Placental pericyte (primary cell): ENCODE measurements at places on chromosomes 2 and 18. TPM values are rescaled to one million over a fixed set of nuclear protein-coding genes. Genes with fewer than 3 reads are reported as not detected.

OSBPL6 gene
- total RNA-seq = 0.22 and 3.0 TPM in 2 replicates

BCL2 gene
- 2.8 and 3.0 TPM in 2 replicates for total RNA-seq

CCDC150 gene
- 3.7 and 18.6 TPM in 2 replicates for total RNA-seq

CHRNA1 gene
- 0.66 and 3.1 TPM in 2 replicates for total RNA-seq

RFTN2 gene
- total RNA-seq = 4.0 TPM in 1 of 2 replicates, not detected in the other

PRSS56 gene
- total RNA-seq = not detected in 2 replicates

ALPG gene
- not detected in 2 replicates for total RNA-seq
